ENCODE measurements at places on chromosomes 11 and 22.
A peak's percentile ranks its signal among the peaks of the same experiment; 100 is the strongest.

DNA sequence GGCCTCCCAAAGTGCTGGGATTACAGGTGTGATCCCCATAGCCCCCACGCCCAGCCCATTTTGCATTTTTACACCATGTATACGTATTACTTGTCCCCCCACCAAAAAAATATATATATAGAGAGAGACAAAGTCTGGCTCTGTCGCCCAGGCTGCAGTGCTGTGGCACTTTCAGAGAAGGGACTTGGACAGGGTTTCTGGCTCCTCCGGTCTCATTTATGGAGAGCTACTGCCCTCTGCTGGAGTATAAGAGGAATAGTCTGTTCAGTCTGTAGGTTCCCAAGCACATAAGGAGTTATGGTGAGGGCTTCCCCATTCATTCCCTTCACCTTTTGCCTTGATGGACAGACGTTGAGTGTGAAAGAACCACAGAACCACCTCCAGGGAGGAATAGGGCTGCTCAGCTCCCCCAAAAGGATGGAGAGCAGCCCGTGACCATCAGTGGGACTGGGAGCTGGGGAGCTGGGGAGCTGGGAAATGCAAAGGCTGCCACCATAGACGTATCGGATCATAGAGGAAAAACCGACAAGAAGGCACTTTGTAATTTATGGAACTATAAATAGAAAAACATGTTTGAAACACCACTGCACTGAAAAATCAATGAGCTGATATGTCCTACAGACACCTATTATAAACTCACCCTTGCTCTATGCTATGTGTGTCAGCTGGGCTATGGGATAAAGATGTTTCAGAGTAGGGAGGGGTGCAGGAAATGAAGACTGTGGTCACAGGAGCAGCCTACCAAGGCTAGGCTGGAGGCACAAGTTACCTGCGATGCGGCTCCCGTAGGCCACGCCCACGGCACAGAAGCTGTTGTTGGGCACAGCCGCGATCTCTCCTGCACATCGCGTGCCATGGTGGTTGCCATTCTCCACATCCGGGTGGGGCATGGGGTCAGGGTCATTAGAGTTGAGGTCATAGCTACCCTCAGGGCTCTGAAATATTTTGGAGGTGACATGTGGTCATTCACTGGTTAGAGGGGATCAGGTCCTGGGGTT is 5.2 kb downstream of the PCSK7 start:
- DNase-seq = peak; percentile 75

- no peak for DNase-seq
Measured at GRCh38 chr11:1162491-1163311, 4.9 kb downstream of the MUC5AC start.

DNA sequence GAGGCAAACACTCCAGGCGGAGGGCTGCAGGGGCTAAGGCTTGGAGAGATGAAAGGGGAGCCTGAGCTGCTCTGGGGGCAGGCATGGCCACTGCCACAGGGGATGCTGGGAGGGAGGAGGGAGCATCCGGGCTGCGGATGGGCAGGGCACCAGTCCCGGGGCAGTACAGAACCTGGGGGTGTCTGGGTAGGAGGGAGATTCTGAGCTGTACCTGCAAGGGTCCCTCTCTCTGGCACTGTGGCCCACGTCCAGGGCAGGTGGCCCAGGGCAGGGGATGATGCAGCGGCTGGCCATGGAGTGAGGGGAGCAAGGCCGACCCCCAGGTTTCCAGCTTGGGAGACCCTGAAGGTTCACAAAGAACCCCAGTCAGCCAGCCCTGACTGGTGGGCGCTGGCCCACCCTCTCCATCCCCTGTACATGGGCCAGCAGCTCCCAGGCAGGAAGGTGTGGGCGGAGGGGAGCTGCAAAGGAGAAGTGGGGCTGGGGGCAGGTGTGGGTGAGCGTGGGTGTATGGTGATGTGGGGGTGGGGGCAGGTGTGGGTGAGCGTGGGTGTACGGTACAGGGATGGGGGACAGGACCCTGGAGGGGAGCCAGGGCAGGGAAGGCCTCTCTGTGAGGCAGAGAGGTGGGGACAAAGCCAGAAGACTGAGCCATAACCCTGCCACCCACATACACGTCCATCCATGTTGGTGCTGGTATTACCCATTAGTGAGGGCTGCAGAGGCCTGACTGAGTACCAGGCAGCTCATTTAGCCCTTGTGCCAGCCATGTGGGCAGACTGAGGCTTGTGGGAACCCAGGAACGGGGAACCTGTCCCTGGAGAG is 2.2 kb upstream of the TNFRSF13C start:
- no peak for DNase-seq

- DNase-seq = no peak
Measured at GRCh38 chr11:7501894-7502293, 11.9 kb upstream of the PPFIBP2 start.

- DNase-seq = no peak
Measured at GRCh38 chr22:32695451-32695891, 106.0 kb upstream of the TIMP3 start.
